ENCODE measurements at places on chromosomes 2 and 18.

DNA sequence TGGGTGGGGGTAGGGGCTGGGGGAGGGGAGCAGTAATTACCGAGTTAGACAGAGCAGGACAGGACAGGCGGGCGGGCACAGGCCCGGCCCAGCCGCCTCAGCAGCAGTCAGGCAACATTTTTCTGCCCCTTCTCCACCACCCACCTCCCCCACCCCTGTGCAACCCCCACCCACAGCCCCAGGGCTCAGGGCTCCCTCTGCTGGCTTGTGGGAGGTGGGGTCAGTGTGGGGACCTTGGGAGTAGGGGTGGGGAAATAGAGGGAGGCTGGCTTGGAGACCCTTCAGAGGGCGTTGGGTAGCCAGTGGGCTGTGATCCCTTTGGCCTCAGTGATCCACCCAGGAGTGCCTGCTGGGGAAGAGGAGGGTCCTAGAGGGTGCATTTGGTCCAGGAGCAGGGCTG, 6.4 kb downstream of the WNT6 start:
- DNase-seq, result no peak
- no peaks in the 10 kb centered on the region for H3K36me3 ChIP-seq
- peaks cover 8% of the 10 kb centered on the region for H3K4me1 ChIP-seq
- H3K4me3 ChIP-seq, result no peak overlapping the region

- H3K36me3 ChIP-seq, result no peaks in the 10 kb centered on the region
- H3K27me3 ChIP-seq, result peaks cover 30% of the 10 kb centered on the region
- DNase-seq, result no peak
- no peak overlapping the region for H3K27ac ChIP-seq
Observed at GRCh38 chr18:34834897-34835296, 124.8 kb downstream of the DTNA start.

- no peak overlapping the region for H3K27ac ChIP-seq
- H3K27me3 ChIP-seq, result no peaks in the 10 kb centered on the region
- H3K4me1 ChIP-seq, result peaks cover 9% of the 10 kb centered on the region
- H3K36me3 ChIP-seq, result no peaks in the 10 kb centered on the region
- no peak overlapping the region for H3K4me3 ChIP-seq
Observed at GRCh38 chr18:62037989-62038778, 145.4 kb upstream of the RNF152 start.

DNA sequence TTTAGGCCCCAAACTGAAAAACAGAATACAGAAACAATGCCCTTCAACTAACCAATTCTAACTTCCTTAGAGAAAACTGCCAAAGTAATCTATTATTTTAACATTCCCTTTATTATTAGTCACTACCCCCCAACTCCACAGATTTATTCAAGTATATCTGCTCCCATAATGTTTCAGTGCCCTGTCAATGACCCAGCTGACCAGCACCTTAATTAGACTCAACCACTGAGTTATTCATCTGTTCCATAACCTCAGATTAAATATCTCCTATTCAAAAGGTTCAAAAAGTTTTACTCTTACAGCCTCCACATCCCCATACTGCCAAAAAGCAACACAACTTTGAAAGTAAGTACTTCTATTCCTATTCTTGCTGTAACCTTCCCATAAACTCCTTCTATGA, 202.4 kb downstream of the EXOC6B start:
- H3K27me3 ChIP-seq, result no peaks in the 10 kb centered on the region
- no peak for DNase-seq
- H3K4me3 ChIP-seq, result no peak overlapping the region
- H3K36me3 ChIP-seq, result no peaks in the 10 kb centered on the region

- no peak overlapping the region for H3K27ac ChIP-seq
- H3K36me3 ChIP-seq, result no peaks in the 10 kb centered on the region
- no peaks in the 10 kb centered on the region for H3K4me1 ChIP-seq
- no peak overlapping the region for H3K4me3 ChIP-seq
- DNase-seq, result no peak
- no peaks in the 10 kb centered on the region for H3K27me3 ChIP-seq
Observed at GRCh38 chr2:55965966-55966365, 42.4 kb upstream of the EFEMP1 start.

DNA sequence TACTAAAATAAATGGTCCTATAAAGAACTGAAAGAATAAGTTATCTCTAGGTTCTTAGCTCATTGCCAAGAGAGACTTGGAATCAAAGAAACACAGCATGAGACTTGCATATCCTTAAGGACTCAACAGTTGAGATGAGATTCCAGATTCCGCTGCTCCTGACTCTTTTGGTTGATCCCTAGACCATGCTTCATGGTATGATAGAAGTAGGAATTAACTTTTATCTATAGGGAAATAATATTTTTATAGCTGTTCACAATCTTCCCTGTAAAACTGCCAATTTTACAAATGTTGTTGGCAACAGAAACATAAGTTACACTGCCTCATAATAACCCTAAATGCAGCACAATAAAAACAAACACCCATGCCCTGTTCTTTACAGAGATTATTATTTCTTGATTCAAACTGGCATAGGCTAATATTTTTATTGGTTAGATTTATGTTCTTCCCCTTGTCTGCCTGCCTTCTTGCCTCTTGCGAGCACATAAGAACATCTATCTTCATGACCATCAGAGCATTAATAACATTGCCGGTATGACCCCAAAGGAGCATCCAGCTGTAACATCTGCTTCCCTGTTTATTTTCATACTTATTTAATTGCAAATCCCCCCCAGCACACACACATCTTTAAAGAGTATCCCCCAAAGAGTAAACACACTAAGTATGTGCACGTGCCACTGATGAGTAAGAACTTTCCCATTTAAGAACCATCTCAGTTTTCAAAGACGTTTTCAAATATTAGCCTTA, 735.7 kb upstream of the SLC8A1 start:
- no peaks in the 10 kb centered on the region for H3K27me3 ChIP-seq
- H3K4me1 ChIP-seq, result no peaks in the 10 kb centered on the region
- DNase-seq, result no peak
- H3K27ac ChIP-seq, result no peak overlapping the region

DNA sequence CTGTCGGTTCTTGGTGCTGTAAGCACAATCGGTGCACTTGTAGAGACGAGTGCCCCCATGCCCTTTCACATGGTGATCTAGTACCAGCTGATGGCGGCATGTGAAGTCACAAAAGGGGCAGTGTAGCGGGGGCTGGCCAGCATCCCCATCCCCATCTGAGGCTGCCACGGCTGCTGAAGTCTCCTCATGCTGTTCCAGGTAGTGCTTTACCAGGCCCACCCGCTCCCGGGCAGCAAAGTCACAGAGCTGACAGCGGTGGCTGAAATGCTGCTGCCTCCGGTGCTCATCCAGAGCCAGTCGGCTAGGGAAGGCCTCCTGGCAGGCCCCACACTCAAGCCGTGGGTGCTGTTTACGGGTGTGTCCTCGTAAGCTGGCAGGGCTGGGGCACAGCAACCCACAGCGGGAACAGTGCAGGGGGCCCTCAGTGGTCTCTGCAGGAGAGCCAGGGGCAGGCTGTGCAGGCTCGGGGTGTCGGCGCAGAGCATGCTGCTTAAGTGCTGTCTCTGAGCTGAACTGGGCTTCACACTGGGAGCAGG, 17.2 kb downstream of the ZNF142 start:
- H3K4me3 ChIP-seq, result no peak overlapping the region
- H3K27me3 ChIP-seq, result no peaks in the 10 kb centered on the region
- DNase-seq, result no peak
- no peaks in the 10 kb centered on the region for H3K4me1 ChIP-seq
- H3K36me3 ChIP-seq, result peaks cover 8% of the 10 kb centered on the region

DNA sequence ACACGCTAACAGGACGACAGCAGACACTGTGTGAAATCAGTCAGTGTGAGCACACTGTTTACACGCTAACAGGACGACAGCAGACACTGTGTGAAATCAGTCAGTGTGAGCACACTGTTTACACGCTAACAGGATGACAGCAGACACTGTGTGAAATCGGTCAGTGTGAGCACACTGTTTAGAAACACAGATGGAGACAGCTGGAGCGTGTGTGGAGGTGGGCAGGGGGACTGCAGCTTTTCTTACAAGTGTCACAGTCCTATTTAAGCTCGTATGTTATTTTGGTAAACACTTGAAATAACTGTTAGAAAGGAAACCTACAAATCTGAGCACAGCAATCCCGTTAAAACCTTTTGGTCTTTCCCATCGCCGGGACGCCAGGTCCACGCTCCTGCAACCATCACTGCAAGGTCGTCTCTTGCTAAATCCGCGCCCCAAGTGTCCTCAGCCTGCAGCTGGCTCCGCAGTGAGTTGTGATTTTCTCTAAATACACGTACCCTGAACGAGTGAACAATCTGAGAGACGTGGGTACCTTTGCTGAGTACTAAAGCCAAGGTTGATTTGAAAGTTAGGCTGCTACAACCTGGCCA, 58.9 kb upstream of the CTDP1 start:
- peaks cover 12% of the 10 kb centered on the region for H3K27me3 ChIP-seq
- H3K36me3 ChIP-seq, result no peaks in the 10 kb centered on the region
- H3K4me3 ChIP-seq, result no peak overlapping the region
- H3K27ac ChIP-seq, result no peak overlapping the region
- H3K4me1 ChIP-seq, result no peaks in the 10 kb centered on the region
- peak; percentile 34 for DNase-seq

DNA sequence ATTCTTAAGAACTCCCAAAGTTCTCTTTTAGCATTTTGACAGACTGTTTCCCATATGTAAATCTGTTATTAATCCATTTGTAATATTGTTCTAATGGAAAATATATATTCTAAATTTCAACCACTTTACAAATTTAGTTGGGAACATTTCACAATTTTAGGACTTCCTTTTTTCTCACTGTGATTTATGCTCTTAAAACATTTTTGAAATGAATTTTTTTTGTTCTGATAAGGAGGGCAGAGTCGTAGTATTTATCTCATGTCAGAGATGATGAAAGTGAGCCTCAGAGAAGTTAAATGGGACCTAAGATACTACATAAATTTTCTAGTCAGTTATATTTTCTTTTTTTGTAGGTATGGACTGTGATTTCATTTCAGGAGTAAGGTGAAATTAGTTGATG, 26.6 kb downstream of the RASGRP3 start:
- peaks cover 9% of the 10 kb centered on the region for H3K36me3 ChIP-seq
- H3K4me1 ChIP-seq, result peaks cover 5% of the 10 kb centered on the region

DNA sequence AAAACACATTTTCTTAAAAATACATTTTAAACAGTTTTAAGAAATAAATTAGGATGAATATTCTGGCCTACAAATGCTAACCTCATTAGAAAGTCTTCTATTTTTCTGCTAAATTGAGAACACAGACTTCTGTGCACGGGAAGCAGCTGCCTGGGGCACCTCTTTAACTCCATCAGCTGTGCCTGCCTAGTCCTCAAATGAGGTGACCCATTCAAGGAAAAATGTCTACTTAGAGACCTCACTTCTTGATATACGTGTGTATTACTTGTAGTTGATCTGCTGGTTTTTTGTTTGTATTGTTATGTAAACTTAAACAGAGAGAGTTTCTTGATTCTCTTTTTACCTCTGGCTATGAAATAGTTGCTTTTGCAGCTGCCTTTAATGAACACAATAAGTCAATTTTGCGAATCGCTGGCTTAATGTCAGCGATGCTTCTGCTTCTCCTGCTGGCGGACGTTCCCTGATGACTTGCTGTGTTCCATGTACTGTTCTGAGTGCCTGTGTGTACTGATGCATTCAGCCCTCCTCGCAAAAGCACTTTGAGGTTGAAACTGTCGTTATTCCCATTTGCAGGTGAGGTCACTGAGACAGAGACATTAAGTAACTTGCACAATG, 88.7 kb upstream of the TXNDC2 start:
- peaks cover 4% of the 10 kb centered on the region for H3K4me1 ChIP-seq
- H3K36me3 ChIP-seq, result no peaks in the 10 kb centered on the region
- H3K27ac ChIP-seq, result no peak overlapping the region
- DNase-seq, result no peak
- H3K27me3 ChIP-seq, result peaks cover 7% of the 10 kb centered on the region

GRCh38 chr2:159807183-159808031, 9.4 kb upstream of the CD302 start:
- peaks cover 10% of the 10 kb centered on the region for H3K36me3 ChIP-seq
- H3K27me3 ChIP-seq, result no peaks in the 10 kb centered on the region
- no peak overlapping the region for H3K4me3 ChIP-seq
- H3K27ac ChIP-seq, result no peak overlapping the region
- no peak for DNase-seq
- H3K4me1 ChIP-seq, result no peaks in the 10 kb centered on the region

DNA sequence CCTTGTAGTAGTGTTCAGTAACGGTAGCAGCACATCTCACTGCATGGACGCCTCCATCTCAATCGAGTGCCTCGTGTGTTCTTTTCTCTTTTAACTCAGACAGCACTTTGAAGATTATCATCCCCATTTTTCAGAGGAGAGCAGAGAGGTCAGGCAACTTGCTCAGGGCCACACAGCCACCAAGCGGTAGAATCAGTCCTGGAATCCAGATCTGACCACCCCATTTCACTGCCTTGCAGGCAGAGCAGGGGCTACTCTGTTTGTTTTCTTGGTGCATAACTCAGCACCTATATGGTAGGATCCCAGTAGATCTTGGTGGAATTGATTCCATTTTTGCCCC, 129.5 kb downstream of the SMAD7 start:
- DNase-seq, result no peak
- H3K27me3 ChIP-seq, result no peaks in the 10 kb centered on the region
- peak overlapping the region; percentile 79 for H3K4me3 ChIP-seq
- peaks cover 62% of the 10 kb centered on the region for H3K4me1 ChIP-seq

DNA sequence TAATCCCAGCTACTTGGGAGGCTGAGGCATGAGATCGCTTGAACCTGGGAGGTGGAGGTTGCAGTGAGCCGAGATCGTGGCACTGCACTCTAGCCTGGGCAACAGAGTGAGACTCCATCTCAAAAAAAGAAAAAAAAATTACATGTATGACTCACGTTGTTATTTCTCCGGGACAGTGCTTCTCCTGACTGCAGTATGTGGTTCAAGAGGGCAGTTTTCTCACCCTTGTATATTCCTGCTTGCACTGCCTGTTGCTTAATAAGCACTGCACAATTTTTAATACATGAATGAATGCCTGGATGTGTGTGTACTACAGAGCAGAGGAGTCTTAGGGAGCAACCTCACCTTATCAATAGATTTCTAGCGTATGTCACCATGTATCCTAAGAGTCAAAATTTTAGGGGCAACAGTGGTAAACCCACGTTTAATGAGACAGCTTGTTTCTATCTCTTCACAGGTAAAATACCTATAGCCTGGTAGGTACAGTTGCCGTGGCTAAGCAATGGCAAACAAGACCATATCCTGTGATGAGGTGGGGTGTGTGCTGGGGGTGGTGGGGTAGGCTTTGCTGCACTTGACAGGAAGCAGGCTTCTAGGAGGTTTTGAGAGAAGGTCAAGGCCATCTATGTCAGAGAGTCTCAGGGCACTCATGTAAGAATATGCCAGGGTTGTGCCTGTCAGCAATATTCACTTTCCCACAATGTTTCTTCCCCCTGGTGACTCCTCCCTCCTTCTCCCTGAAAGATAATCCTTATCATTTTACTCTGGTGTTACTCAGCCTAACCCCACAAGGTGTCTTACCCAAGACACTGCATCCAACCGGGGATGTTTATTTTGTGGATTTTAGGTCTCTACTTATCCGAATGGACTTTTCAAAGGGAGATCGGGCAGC, 36.9 kb upstream of the MEX3C start:
- H3K27me3 ChIP-seq, result no peaks in the 10 kb centered on the region
- H3K4me3 ChIP-seq, result peak overlapping the region; percentile 77
- DNase-seq, result no peak

- no peak for DNase-seq
- H3K27me3 ChIP-seq, result no peaks in the 10 kb centered on the region
- H3K4me1 ChIP-seq, result no peaks in the 10 kb centered on the region
- no peaks in the 10 kb centered on the region for H3K36me3 ChIP-seq
- no peak overlapping the region for H3K27ac ChIP-seq
- no peak overlapping the region for H3K4me3 ChIP-seq
Observed at GRCh38 chr2:187475499-187476248, 27.6 kb upstream of the CALCRL start.
